ENCODE measurements at places on chromosomes 2 and 18.

DNA sequence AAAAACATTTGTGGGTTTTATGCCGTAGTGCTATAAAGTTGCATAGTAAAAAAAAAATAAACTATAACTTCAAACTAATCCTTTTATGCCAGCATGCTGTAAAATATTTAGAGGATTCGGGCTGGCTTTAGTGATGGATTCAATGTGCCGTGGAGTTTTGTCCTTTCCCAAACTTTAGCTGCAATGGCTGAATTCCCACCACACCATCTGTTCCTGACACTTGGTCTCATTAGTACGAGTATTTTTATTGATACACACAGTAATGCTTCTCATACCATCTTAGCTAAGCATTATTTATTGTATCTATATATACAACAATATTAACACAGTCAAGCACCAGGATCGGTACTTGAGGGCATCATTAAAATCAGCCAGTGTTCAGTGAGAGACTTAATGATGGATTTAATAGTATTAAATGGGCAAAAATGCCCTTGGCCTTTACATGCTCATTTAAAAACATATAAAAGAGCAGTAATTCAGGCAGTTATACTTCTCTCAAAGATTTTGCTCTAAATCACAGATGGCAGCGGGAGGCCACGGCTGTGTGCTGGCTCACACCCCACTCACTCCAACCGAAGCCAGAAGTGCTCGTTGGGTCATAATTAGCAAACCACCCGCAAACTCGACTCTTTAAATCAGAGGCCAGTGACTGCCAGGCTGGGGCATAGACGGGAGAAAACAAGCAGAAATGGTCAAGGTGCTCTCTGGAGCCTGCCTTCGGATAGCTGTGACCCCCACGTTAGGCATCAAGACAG lies 297.0 kb upstream of the REV1 start:
- DNase-seq = no peak

- no peak for DNase-seq
These were observed 6.1 kb upstream of the PAX3 start for GRCh38 chr2:222304737-222305515.

- DNase-seq = no peak
These were observed 28.7 kb downstream of the LBH start for GRCh38 chr2:30259827-30260679.

DNA sequence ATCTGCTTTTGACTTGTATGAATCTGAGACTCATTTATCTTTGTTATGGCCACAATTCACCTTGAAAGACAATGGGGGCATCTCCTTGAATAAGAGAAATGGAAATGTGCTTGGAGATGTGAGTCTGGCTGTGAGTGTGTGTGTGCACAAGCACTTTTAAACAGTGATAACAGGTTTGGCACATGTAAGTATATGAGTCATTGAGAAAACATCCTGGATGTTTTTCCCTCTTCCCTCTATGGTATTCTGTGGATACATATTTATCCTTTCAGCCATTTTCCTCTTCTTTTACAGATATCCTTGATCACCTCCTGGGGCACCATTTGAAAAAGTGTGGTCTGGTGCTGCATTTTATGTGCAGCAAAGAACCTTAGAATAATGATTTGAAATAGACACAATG lies 317.3 kb upstream of the THUMPD2 start:
- DNase-seq = no peak

GRCh38 chr18:8871489-8871888 lies 166.1 kb downstream of the MTCL1 start:
- DNase-seq = no peak

- peak; percentile 59 for DNase-seq
These were observed 46.0 kb upstream of the PAX8 start for GRCh38 chr2:113324684-113325160.

DNA sequence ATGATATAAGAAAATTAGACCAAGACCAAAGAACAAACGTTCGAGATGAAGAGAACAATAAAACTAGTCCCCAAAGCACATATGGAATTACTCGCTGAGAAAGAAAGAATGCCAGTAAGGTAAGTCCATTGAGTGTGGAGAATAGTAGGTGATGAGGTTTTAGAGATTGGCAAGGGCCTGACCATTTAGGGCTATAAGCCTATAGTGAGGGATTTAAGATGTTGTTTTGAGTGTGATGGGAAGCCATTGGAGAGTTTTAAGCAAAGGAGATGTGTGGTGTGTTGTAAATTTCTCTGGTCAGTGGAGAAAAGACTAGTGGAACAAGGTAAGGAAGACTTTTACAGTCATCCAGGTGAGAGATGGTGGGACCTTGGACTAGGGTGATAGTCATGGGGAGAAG lies 151.1 kb downstream of the MCFD2 start:
- no peak for DNase-seq

DNA sequence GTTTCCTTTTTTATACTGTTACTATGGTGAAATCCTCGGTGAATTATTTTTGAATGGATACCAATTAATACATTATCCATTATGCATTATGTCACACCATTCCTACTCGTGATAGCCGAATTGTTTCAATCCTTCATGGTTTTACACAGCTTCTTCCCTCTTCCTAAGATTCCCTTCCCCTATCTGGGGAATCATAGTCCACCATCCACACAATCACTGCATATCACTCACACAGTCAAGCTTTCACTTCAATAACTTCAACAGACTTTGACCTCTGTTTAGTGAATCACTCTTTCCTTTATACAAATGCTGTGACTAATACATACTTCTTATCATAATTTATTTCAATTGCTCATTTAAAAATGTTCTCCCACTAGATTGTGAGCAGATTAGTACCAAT lies 1108.1 kb upstream of the LRRTM1 start:
- DNase-seq = no peak

DNA sequence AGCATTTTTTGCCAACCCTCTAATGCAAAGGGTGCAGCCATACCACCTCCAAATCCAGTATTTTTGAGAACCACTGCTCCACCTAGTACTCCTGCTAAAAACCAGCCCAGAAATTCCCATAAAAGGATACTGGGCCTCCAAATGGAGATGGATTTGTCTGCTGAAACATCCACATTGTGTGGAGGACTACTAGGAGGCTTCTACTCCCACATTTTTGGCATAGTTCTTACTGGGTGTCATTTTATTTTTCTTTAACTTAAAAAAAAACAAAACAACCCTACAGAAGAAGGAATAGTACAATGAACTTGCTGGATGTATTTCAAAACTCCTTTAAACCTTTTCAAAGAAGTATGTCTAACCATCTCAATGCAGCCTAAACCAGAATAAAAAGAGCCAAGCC lies 219.2 kb downstream of the SRBD1 start:
- no peak for DNase-seq

GRCh38 chr2:196406-196805 lies 67.4 kb downstream of the SH3YL1 start:
- DNase-seq = no peak

DNA sequence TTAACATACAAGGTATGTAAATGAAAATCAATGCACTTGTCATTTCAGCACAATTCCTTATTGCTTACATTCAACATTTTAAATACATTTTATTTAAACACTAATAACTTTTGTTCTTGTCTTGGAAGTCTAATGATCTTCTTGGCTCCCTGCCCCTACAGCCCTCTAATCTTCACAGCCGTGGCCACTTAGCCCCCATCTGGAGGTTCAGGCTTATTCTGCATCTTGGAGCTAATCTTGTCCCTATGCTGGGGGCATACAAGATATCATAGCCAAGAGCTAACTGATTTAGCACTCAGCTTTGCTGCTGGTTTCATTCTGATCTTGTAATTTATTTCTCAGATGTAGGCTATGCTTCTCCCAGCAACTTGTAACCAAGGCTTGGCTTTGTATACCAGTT lies 140.8 kb downstream of the TMEFF2 start:
- DNase-seq = no peak

- DNase-seq = no peak
These were observed 14.4 kb upstream of the STON1 start for GRCh38 chr2:48515513-48515985.

GRCh38 chr2:157322432-157322831 lies 3.2 kb downstream of the ERMN start:
- no peak for DNase-seq

All from activated CD4-positive, alpha-beta T cell treated with anti-CD3 and anti-CD28 coated beads, Interleukin-2, amount 50 U/mL, for 48 hours (primary cell).